ENCODE measurements at places on chromosomes 4 and X.

DNA sequence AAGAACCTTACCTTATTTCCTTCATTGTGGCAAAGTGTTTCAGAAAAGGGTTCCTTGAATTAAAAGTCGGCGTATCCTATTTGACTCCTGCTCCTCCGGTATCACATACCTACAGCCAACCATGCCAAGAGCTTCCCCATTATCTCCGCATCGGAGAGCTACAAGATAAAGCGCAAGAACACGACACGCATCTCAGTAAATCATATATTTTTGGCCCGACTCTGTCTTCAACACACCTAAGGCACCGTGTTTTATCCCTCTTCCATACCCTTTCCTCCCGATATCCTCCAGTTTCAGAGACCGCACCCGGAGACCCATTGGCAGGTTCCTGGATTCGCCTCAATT lies 497 bp upstream of the THAP9 start:
- no peak for DNase-seq

DNA sequence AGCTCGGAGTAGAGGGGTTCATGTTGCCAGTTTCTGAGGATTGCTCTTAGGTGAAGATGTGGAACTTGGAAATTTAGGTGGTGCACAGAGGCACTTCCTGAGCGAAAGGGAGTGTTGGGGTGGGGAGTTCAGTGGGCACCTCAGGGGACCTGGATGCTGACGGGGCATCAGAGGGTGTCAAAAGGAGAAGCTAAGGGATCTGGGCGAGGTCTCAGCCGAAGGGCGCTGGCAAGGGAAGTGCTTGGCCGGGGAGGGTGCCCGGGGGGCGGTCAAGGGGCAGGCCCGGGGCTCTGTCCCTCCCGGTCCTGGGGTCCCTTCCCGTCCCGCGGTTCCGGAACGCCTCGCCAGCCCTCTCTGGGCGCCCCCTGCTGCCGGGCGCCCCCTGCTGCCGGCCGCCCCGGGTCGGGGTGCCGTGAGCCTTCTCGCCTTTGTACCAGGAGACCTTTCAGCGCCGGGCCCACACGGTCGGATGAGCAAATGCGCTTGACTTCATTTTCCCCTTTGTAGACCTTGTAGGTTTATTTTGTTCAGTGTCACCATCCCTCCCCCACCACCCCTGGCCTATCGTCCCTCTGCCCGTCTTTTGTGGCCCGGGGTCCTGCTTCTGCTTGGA lies 3.0 kb upstream of the PHOX2B start:
- no peak for DNase-seq

GRCh38 chr4:118760493-118760892 lies 75.3 kb downstream of the METTL14 start:
- DNase-seq, result no peak

DNA sequence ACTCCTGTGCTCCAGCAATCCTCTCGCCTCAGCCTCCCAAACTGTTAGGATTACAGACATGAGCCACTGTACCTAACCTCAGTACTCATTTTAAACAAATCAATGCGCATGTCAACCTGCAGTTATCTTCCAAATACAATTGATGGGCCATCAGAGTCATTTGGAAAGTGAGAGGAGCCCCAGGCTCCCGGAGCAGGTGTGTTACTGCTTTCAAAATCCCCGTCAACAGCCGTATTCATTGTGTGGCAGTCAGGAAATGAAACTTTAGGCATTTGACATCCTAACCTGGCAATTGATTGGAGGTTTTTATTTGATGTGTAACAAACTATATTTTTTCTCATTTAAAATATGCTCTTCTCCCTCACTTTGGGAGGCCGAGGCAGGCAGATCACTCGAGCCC lies 623.6 kb upstream of the TENM3 start:
- DNase-seq, result no peak

DNA sequence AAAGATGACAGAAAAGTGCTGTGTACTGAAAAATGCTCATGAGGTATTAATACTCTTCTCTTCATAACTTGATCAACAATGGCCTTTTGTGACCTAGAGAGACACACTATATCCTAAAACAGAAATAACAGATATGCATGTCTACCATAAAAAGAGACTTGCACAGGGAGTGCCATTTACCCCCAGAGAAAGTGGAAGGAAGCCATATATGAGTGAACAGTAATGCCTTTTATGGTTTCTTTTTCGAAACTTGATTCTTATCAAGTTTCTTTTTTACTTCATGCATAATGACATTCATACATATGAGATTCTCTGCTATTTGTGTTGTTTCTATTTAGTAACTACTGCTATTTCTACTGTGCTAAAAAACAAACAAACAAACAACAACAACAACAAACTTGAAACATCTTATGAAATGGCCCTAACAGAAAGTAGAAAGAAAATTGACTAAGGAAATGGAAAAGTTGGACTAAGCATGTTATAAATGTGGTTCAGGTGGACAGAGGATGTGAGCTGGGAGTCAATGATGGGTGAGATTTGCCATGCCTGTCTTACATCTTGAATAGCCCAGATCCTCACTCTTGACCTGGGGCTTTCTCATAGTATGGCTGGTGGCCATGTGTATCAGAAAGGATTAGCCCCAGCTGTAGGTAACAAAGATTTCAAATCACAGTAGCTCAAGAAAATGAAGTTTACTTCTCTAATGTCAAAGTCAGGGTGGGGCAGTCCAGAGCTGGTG lies 43.8 kb downstream of the GEMIN8 start:
- no peak for DNase-seq

GRCh38 chr4:47972181-47972580 lies 44.3 kb downstream of the CNGA1 start:
- no peak for DNase-seq

- DNase-seq, result no peak
Measured at GRCh38 chrX:148466292-148466691, 34.1 kb upstream of the AFF2 start.

- DNase-seq, result no peak
Measured at GRCh38 chrX:8607326-8607725, 124.6 kb downstream of the ANOS1 start.

GRCh38 chrX:11100281-11101035 lies 10.7 kb upstream of the HCCS start:
- no peak for DNase-seq

All from stimulated activated CD8-positive, alpha-beta memory T cell treated with anti-CD3 and anti-CD28 coated beads, Interleukin-7, amount 100 ng/mL, for 1 hour (primary cell).